ENCODE measurements at places on chromosomes 13 and 19.

- no peak for DNase-seq
Observed at GRCh38 chr19:3769494-3769893, 2.5 kb downstream of the RAX2 start.

DNA sequence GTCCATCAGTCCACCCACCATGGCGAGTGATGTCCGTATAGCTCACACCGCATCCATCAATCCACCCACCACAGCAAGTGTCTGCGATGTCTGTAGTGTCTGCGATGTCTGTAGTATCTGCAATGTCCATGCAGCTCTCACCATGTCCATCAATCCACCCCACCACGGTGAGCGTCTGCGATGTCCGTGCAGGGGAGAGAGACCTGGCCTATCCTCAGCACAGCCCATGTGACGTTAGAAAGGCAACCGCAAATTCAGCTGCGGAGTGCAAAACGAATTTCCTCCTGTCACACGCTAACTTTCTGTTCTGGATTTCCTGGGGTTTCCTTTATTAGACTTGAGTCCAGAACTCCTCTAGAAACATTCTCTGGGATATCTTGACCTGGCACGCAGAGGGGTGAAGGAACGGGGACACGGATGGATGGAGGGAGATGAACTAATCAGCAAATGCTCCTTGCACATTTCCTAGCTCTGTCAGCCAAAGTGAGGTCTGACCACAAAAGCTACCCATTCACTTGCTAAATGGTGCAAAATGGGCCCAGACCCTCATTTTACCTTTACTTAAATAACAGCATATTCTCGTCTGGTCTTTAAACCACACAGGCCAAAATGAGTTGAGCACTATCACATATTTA, 18.3 kb downstream of the RASA3 start:
- DNase-seq, result no peak

- DNase-seq, result no peak
Observed at GRCh38 chr13:27170516-27171243, 931 bp downstream of the USP12 start.

DNA sequence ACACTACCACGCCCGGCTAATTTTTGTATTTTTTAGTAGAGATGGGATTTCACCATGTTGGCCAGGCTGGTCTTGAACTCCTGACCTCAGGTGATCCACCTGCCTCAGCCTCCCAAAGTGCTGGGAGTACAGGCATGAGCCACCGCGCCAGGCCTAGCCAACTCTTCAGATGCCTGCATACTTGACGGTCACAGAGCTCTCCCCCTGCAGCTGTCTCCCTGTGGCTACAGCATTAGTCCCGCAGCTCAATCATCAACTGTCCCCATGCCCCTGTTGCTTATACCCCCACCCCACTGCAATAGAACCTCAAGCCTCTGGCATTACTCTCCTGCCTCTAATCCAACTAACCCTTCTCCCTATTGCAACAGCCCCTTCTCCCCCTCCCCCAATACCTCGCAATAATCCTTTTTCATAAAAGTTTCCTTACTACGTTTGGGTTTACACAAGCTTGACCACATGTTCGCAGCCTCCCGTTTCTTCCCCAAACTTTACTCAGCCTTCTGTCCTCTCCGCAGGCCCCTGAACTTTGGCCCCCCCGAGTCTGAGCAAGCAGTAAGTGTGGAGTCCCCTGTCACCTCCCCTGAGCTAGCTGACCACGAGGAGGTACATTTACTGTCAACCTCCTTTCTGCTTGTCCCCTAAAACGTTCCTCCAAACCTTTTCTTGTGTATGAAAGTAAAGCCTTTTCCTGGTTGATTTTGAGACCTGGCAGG, 1.7 kb downstream of the ZNF77 start:
- no peak for DNase-seq

- DNase-seq, result no peak
Observed at GRCh38 chr13:25249001-25249543, 38.2 kb downstream of the MTMR6 start.
